ENCODE measurements at places on chromosomes 1 and 21.

- no peak for DNase-seq
Observed at GRCh38 chr1:179785031-179785431, 41.9 kb downstream of the FAM163A start.

- DNase-seq, result no peak
Observed at GRCh38 chr1:171206204-171206977, 21.3 kb downstream of the FMO2 start.

DNA sequence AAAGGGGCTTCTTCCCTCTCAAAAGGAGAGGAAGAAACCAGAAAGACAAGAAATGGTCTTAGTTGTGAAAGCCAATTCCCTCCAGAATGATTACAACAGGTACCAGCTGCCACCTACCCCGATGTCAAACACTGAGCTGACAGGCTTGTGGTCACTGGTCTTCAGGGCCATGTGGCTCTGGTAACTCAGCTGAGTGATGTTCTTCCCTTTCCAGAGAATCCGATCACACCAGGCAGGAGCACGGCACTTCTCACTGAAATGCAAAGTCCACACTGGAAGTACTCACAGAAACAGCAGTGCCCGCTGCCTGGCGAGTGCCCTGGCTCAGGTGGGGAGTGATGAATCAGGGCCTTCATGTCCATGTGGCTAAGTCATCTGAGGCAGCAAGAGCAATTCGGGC is 18.7 kb upstream of the MTF1 start:
- DNase-seq, result no peak

DNA sequence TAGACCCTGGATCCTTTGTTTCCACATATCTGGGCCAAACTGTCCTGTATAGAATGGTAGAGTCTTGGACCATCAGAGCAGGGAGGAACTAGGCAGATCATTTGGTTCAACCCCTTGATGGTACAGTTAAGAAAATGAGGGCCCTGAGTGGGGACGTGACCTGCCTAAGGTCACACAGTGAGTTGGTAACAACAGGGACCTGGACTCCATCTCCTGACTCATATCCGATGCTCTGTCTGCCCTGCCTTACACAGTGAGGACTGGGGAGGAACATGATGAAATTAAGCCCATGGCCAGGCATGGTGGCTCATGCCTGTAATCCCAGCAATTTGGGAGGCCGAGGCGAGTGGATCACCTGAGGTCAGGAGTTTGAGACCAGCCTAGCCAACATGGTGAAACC is 440.2 kb downstream of the PTPRU start:
- no peak for DNase-seq

DNA sequence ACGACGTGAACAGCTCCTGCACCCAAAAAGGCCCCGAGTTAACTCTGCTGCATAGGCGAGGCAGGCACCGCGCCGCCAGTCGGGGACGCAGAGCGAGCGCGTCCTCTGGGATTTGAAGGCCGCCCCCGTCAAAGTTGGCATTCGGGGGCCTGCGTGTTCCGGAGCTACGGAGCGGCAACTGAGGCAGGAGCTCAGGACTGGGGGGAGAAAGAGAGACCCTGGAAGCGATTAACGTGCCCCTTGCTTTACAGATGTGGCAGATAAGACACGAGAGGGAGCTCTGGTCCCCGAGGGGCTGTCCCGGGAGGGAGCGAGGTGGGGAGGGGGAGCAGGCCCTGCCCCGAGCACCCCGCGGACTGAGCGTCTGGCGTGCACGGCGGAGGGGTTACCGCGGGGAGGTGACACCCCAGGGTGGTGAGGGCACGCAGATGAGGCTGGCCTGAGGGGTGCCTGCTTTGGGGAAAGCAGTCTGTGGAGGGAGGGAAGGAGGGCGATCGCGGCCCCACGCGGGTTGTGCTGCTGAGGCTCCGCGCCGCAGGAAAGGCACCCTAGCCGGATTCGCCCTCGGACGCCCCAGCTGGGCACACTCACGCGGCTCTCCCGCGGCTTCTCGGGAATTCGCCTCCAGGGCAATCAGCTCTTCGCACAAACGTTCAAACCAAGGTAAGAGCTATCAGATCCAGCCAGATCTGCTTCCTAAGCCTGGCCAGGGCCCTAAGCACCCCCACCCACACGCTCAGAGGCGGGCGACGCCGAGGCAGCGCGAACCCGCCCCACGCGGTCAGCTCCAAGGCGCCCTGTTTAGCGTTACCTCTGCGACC is 26.5 kb downstream of the ACTA1 start:
- no peak for DNase-seq

- DNase-seq, result no peak
Observed at GRCh38 chr1:30701258-30701633, 22.1 kb downstream of the MATN1 start.

DNA sequence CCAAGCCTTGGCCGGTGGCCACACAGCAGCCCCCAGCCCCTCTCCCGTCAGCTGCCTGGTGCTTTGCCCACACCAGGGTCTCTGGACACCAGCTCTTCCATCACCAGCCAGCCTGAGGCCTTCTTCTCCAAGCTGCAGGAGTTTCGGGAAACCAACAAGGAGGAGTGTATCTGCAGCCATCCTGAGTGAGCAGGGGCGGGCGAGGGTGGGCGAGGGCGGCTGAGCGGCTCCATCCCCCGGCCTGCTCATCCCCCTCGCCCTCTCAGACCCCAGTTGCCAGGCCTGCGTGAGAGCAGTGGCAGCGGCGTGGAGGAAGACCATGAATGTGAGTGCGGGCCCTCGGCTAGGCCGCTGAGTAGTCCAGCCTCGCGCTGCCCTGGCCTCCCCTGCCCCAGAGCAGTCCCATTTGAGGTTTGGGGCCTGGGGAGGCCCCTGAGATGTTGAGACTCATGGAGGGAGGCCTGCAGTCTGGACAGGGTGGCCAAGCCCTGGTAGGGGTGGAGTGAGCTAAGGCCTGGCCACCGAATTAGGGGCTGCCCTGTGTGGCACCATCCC is 9.7 kb downstream of the MIIP start:
- DNase-seq, result no peak

DNA sequence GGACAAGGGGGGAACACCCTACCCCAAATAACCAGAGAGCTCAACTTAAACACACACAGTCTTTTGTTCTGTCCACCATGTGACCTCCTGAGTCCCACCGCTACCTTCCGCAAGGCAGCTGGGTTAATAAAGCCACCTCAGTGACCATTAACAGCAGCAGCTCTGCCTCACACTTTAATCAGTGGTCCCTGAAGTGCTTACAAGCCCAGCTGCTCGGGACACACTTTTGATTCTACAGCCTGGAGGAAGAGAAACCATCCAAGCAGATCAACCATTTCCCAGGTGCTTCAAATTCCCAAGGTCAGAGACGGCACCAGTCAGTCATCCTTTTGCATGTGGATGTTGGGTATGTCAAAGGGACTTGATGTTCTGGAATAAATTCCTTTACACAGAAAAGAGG is 70.1 kb downstream of the KCNJ15 start:
- DNase-seq, result no peak

DNA sequence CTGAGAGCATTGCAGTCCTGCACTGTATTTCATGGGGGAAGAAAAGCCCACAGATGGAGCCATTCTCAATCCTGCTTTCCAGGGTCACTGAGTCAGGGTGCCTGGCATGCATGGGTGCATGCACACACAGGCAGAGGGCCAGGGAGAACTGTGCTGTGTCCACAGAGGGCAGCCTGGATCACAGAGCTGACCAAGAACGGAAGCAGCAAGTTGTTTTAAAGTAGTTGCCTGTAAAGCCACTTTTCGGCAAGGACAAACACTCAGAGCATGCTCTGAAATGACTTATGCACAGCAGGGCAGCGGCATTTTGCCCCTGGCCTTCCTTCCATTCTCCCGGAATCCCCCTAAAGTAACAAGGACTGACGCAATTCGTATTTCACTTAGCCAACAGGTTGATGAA is 3.6 kb downstream of the ERG start:
- no peak for DNase-seq

DNA sequence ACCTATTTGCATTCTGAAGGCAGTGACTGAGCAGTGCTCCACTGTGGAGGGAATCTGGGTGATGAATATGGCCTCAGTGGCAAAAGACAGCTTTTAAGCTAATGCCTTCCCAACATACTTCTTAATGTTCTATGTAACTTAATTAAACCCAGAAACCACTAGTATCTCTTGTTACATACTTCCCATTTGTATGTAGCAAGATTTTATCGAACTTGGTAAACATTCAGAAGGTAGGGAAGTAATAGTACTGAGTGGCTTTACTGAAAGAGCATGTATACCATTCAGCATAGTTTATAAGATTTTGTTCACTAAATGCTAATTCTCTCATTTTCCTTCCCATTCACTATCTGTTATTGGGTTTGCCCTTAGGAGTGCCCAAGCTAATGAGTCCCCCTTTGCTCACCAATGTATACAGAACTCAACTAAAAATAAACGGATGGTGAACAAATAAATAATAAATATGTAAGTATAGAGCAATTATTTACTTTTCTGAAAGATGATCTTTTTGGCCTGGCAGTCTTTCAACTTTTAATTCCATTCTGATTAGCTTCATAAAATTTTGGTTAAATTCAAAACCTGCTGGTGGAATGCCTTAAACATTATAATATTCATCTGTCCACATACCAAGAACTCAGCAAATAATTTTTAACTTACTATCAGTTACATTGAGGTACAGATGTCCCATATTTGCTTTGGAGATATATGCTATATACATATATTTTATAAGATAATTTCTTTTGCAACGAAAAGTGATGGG is 204.4 kb downstream of the APP start:
- no peak for DNase-seq

- DNase-seq, result peak; percentile 36
Observed at GRCh38 chr1:89363638-89364536, at the start of gene GBP6. Gene GBP6, plus strand, starts transcription at chr1:89364059. Its CDS starts 4,493 bp downstream, at chr1:89368552.

GRCh38 chr21:23725576-23725975 is 1881.7 kb downstream of the MRPL39 start:
- DNase-seq, result peak; percentile 3

Data from HT1080 (cell line).